Stimulated activated CD4-positive, alpha-beta T cell treated with anti-CD3 and anti-CD28 coated beads, TNF-alpha, amount 100 ng/mL, for 24 hours (primary cell): ENCODE measurements at places on chromosomes 11 and 22.

DNA sequence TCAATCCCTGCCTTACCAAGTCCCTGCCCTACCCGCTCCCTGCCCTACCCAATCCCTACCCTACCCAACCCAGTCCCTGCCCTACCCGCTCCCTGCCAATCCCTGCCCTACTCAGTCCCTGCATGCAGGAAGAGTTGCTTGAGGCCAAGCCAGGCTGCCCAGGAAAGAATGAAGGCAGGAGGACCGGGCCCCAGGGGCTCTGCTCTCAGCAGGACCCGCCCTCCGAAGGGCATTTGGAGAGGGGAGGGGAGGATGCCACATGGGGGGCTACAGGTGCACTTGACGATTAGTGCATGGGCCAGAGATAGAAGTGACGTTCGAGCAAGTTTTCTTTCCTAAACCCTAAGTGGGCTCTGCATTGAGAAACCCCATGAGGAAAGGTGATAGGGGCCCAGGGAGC is 581.2 kb downstream of the TBC1D22A start:
- DNase-seq, result no peak

DNA sequence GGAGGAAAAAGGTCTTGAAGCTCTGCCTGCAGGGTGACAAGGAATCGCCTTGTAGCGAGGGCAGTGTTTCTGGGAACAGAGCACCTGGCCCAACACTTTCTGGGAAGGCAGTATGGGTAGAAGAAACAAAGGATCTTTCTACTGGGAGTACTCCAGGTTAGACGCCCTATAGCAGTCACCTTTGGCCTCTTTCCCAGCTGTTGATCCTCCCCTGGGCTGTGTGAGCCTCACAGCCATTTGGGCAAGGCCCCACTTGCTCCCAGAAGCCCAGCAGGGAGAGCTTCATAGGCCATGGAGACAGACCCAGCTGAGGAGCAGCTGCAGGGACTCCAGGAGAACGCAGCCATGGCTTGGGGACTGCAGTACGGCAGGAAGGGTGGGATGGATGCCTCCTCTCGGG is 1.2 kb downstream of the SLCO2B1 start:
- no peak for DNase-seq

GRCh38 chr11:75762885-75763284 is 5.7 kb upstream of the DGAT2 start:
- DNase-seq, result no peak

GRCh38 chr11:35507688-35508087 is 17.7 kb downstream of the PAMR1 start:
- no peak for DNase-seq

- DNase-seq, result no peak
These were observed 36.6 kb downstream of the RPS6KA4 start for GRCh38 chr11:64395545-64396078.
